Stimulated activated CD8-positive, alpha-beta memory T cell treated with anti-CD3 and anti-CD28 coated beads, Interleukin-4, amount 100 ng/mL, for 1 hour (primary cell): ENCODE measurements at places on chromosomes 4 and X.

GRCh38 chr4:158869001-158869400, 100.2 kb downstream of the FNIP2 start:
- DNase-seq, result no peak

DNA sequence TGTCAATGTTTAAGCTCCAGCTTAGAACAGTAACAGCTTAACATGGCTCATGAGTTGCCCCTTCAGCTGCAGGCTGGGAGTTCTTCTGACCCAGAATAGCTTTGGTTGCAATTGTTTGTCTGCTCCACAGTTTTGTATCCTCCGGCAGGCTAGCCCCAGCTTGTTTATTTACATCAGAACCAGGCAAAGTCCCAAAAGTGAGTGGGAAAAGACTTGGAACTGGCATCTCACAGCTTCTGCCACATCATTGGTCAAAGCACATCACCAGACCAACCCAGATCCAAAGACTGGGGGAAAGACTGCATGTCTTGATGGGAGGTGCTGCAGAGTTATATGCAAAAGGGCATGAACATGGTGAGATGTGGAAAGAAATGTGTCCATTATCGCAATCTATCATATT, 231.2 kb upstream of the CPEB2 start:
- no peak for DNase-seq

- no peak for DNase-seq
These were observed 34.4 kb downstream of the RAP2C start for GRCh38 chrX:132184871-132185270.

- DNase-seq, result no peak
These were observed 42.3 kb upstream of the FAT1 start for GRCh38 chr4:186765673-186766546.

DNA sequence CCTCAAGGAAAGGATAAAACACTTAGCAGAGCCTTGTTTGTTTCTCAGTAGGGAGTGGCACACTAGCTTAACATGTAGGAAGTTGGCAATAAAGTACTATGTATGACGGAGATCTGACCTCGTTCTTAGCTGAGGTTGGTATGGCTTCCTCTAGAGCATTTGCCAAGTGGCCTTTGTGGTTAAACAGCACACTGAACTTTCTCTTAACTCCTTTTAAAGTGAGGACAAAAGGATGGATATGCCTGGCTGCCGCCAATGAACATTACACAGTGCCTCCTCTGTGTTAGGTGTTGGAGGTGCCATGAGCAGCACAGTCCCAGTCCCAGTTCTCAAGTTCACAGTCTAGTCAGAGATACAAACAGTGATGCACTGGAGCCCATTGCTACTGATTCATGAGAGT, 54.4 kb downstream of the VGLL1 start:
- no peak for DNase-seq
